SJSA1 (cell line): ENCODE measurements at places on chromosomes 16 and 17. TPM values are rescaled to one million over a fixed set of nuclear protein-coding genes. Genes with fewer than 3 reads are reported as not detected.

GRCh38 chr16:81327447-81328196, 12.9 kb downstream of the GAN start:
- DNase-seq = no peak

- DNase-seq = no peak
Measured at GRCh38 chr17:661509-661908, 53.1 kb downstream of the VPS53 start.

GRCh38 chr17:32927724-32928585, at the start of gene TMEM98:
Gene TMEM98, plus strand, starts transcription at chr17:32928153. Its CDS starts 3,376 bp downstream, at chr17:32931529.
- no peak for DNase-seq

DNA sequence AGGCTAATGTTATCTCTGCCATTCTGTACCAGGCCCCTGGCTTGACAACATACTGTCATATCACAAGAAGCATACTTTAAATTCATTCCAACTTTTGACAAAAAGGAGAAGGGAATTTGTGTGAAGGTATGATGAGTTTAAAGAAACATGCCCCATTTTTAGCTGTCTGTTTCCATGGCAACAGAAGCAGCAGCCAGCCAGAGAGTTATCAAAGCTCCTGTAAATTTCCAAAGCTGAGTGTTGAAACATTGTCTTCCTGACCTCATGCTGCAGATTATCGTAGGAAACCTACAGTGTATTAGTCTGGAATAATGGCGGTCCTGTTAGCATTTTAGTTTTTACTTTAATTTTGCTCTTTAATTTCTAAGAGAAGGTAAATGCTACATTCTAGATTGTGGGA, 124.9 kb downstream of the MRTFB start:
- no peak for DNase-seq

Gene KRTAP16-1
- total RNA-seq = not detected in 2 replicates
